ENCODE measurements at places on chromosomes 1 and 21. TPM values are rescaled to one million over a fixed set of nuclear protein-coding genes. Genes with fewer than 3 reads are reported as not detected.

The HP1BP3 gene
- total RNA-seq = 321 TPM

The MEX3A gene
- 12.9 TPM for total RNA-seq

The KCNN3 gene
- total RNA-seq = 0.26 TPM

The GPR25 gene
- not detected for total RNA-seq

The RO60 gene
- total RNA-seq = 37.9 TPM

The TMEM54 gene
- total RNA-seq = 175 TPM

The HAO2 gene
- not detected for total RNA-seq

The ATP6V1G3 gene
- not detected for total RNA-seq

The TNFRSF4 gene
- total RNA-seq = 0.17 TPM

The VPS13D gene
- 30.7 TPM for total RNA-seq

The OR2T2 gene
- not detected for total RNA-seq

- DNase-seq = peak; percentile 95
Measured at GRCh38 chr1:59375321-59376220, 78.7 kb downstream of the FGGY start.

DNA sequence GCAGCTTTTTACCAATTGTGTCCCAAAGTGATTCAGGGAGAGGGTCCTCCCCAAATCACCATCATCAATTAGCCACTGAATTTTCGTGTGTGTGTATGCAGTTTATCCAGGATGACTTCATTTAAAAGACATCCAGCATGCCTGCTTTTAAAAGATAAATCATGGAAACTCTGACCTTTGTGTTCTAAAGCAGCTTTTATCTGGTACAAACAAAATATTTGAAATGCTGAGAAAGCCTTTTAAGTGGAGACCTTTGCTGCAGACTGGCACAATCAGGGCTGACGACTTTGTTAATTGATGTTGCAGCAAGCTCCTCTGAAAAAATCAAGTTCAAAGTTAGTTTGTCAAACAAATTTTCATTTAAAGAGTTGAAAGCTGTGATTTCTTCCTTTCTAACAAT lies 104.7 kb downstream of the PCP4 start:
- no peak for DNase-seq

GRCh38 chr1:165925498-165926079 lies 98.2 kb downstream of the UCK2 start:
- no peak for DNase-seq

DNA sequence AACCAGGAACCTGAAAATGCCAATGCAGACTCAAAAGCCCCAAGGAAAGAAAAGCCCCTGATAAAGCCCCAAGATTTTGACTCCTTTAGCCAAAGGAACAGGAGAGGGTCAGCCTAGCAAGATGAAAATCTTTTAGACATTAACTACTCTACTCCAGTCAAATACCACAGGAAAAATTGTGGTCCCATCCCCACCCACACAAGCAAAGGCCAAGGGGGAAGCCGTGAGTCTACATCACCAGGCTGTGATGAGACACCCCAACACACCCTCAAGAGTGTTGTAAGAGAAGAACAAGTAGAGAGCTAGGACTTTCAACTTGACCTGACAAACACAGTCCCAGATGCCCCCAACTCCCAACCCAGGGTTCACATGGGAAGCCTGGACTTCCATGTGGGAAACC lies 192.8 kb upstream of the NR5A2 start:
- no peak for DNase-seq

- DNase-seq = peak; percentile 69
Measured at GRCh38 chr1:117932576-117932975, 3.0 kb downstream of the WDR3 start.

GRCh38 chr1:76238094-76238628 lies 163.6 kb downstream of the ST6GALNAC3 start:
- no peak for DNase-seq

DNA sequence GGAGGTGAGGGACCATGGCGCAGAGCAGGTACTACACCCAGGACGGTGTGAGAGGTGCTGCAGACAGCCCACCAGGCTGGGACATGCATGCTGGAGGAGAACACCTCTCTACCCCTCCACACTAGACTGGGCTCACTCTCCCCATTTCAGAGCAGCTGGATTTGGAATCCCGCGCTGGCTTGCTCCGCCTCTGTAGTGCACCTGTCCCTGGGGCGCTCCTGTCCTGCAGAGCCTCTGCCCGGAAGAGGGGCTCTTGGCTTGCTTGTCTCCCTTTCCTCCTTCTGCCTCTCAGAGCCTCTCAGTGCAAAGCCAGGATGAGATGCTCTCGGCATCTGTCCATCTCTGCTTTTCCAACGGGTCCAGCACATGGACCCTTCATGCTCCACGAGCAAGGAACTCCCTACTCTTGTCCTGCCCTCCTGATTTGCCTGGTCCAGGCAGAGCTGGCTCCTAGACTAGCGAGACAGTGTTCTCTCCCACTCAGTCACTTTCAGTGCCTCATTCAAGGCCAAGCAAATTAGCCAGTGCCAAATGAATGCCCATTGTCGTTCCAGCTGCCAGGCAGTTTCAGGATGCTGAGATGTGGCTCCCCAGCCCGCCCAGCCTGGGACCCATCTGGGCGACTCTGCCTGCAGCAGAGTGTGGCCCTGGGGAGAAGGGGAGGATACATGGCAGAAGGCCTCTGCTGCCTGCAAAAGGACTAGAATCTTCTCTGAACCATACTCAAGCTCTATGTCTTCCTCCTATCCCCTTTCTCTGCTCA lies 33.7 kb downstream of the CDCA8 start:
- no peak for DNase-seq

DNA sequence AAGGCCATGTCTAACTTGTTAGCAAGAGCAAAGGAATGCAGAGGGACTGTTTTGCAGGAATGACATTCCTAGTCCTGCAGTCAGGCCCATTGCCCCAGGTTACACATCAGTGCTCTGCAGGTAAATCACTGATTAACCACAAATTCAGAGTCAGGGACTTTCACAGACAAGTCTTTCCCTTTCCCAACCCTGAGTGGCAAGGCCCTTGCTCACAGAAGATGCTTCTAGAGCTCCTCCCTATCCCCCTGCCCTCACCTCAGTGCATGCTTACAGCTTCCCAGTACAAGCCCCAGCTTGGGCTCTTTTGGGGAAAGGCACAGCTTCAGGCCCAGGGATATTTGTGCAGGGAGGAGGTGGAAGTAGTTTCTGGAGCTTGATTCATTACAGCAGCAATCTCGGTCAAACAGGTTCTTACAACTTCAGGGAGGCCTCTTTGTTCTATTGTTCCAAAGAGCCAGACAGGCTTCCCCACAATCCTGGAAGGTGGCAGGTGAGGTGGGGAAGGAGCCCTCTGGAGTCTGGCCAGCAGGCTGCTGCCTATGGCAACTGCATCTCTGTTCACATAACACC lies 53.9 kb downstream of the CASQ2 start:
- DNase-seq = peak; percentile 97

DNA sequence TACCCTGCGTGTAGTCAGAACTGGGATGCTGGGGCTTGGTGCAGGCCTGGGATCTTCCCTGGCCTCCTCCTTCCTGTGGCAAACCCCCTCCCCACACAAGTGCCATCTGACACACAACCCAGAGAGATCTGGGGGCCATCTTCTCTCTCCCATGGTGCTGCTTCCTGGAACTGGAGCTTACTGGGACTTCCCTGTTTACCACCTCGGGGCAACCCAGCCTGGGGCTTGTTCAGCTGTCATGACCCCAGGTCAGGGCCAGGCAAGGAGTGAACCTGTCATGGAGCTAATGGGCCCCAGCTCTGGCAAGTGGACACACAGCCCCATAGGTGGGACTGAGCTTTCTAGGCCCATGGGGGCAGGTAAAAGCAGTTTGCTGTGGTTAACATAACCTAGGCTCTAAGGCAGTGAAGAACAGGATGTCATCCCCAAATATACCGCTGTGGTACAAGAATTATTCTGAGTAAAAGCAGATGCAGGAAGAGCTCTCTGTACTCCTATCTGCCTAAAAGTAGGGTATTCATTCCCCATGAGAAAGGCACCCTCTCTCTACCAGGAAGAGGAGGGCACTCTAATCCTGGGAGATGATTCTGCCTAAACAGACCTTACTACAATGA lies 2.4 kb downstream of the TRIM11 start:
- no peak for DNase-seq

- DNase-seq = peak; percentile 92
Measured at GRCh38 chr1:17250601-17251000, 1.7 kb downstream of the PADI3 start.

- DNase-seq = peak; percentile 15
Measured at GRCh38 chr1:18901952-18902522, 318 bp downstream of the ALDH4A1 start.

DNA sequence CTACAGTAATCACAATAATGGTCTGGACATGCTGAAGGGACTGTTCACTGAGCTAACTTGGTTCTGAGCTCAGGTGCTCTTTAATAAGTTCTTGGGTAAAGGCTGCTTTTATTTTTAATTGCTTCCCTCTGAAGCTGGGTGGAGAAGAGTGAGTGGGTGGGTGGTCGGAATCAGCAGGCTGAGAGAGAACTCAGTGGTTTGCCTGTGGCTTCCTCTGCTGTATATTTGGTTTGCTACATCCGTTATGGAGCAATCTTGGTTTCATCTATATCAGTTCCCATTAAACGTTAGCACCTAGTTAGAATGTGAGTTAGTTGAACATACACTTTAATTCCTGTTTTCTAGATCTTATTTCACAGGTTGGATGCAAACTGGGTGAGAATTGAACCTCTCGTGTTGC lies 23.3 kb downstream of the CNIH4 start:
- no peak for DNase-seq

- DNase-seq = peak; percentile 22
Measured at GRCh38 chr1:192831706-192832355, 23.0 kb downstream of the RGS2 start.

DNA sequence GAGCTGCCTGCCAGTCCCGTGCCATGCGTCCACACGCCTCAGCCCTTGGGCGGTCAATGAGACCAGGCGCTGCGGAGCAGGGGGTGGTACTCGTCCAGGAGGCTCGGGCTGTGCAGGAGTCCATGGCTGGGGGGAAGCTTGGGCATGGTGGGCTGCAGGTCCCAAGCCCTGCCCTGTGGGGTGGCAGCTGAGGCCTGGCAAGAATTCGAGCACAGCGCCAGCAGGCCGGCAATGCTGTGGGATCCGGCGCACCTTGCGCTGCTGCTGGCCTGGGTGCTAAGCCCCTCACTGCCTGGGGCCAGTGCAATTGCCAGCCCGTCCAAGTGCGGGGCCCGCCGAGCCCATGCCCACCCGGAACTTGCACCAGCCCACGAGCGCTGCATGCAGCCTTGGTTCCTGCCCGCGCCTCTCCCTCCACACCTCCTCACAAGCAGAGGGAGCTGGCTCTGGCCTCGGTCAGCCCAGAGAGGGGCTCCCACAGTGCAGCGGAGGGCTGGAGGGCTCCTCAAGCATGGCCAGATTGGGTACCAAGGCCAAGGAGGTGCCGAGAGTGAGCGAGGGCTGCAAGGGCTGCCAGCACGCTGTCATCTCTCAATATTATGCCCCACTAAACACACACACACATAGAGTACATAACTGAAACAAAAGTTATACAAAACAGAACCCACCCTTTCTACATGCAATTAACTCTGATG lies 307.7 kb downstream of the LMO4 start:
- DNase-seq = no peak

GRCh38 chr1:237211031-237211430 lies 169.0 kb downstream of the RYR2 start:
- no peak for DNase-seq

DNA sequence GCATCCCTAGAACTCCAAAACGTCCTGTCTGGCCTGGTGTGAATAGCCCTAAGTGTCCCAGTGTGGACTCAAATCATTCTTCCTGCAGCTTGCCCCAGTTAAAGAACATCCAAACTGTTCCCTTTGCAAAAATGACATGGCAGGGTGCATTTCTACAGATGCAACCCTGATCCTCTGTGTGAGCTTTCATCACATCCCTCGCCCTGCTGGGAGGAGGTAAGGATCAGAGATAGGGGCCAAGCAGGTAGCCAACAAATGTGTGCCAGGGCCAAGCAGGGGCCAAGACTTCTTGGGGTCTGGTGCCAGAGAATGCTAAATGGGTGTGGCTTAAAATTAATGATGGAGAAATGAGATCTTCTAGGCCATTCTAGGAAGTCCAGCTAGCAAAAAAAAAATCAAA lies 27.1 kb upstream of the MPZL1 start:
- DNase-seq = no peak

GRCh38 chr1:14055442-14056223 lies 355.6 kb downstream of the PRDM2 start:
- peak; percentile 93 for DNase-seq

DNA sequence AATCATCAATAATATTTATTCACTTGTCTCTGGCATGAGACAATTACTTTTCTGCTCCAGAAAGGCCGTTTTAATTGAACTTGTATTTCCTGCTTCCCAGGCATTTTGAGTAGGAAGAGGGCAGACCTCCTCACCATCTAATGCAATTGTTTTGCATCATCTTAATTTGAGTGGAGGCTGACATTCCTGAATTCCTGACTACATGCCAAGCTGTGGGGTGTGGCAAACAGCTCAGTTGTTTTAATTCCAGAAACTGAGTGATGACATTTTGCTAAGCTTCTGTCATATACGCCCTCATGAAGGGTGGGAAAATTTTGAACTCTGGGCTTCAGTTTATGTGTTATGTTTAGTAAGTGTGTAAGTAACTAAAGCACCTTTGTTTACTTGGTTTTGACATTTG lies 125.4 kb upstream of the USP25 start:
- peak; percentile 92 for DNase-seq

- DNase-seq = peak; percentile 40
Measured at GRCh38 chr1:11648732-11649158, 5.5 kb downstream of the FBXO2 start.

GRCh38 chr1:197150336-197151005 lies 4.0 kb upstream of the ASPM start:
- no peak for DNase-seq

DNA sequence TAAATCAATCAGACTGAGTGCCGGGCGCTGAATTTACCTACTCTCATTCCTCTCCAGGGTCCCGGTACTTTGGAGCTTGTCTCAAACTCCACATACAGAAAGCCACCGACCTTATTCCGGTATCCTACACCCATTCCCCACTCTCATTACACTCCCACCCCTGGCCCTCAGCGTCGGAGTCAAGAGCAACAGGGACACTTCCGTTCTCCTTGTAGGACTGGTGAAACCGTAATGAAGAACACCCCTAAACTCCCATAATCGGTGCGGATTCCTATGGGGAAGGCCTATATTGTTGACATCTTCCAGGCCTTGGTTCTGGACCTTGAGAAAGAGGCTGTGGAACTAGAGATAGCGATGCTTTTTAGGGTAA lies 798 bp downstream of the ZBED6 start:
- DNase-seq = peak; percentile 52

DNA sequence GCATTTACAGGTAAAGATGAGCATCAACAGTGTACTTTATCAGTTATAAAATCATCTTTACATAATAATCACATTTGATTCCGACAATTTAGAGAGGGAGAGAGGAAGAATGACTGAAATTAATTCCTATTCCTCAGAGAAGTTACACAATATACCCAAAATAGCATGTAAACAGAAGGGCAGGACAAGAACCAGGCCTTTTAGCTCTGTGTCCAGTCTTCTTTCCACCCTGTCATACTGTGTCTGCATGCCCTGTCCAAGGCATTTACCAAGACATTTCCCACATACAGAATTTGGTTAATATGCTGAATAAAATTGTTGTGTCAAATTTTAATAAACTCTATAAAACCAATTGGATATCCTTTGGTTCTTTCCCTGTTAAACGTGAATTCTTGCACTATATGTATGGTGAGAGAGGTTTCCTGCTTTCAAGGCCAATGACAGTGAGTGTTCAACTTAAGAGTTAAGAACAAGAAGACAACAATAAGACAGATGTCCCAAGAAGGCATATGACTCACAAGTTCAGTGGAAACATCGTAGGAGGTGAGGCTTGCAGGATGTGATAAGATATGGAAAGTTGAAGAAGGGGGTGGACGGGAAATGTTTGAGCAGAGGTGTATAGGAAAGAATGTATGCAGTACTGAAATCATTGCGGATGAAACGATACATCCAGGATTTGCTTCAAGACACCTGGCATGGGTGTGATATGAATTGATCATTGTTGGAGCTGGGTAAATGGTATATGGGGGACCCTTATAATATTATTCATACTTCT lies 20.8 kb downstream of the LRRC8B start:
- peak; percentile 24 for DNase-seq
